ENCODE measurements at places on chromosomes 4 and X. TPM values are rescaled to one million over a fixed set of nuclear protein-coding genes. Genes with fewer than 3 reads are reported as not detected.

DNA sequence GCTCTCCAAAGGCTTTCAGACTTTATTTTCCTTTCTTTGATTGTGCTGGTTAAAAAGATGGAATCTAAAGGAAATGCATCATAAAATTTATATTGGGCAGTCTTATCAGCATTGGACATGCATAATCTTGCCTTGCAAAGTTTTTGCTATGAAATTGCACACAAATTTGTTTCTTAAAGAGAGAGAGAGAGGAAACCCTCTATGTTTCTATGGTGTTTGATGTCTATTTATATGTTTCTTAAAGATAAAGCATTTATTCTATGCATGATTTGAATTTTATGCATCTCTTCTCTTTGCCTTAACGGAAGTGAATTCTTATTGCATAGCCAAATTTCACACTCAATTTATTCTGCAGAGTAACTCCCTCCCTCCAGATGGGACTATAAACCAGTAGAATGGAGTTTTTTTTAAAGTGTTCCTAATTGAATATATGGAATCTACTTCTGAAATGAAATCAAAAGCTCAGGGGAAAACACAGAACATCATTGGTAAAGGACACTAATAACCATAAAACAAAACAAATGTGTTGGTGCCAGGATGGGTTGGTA lies 83.5 kb upstream of the PPARGC1A start:
- ATAC-seq: peak; percentile 52

DNA sequence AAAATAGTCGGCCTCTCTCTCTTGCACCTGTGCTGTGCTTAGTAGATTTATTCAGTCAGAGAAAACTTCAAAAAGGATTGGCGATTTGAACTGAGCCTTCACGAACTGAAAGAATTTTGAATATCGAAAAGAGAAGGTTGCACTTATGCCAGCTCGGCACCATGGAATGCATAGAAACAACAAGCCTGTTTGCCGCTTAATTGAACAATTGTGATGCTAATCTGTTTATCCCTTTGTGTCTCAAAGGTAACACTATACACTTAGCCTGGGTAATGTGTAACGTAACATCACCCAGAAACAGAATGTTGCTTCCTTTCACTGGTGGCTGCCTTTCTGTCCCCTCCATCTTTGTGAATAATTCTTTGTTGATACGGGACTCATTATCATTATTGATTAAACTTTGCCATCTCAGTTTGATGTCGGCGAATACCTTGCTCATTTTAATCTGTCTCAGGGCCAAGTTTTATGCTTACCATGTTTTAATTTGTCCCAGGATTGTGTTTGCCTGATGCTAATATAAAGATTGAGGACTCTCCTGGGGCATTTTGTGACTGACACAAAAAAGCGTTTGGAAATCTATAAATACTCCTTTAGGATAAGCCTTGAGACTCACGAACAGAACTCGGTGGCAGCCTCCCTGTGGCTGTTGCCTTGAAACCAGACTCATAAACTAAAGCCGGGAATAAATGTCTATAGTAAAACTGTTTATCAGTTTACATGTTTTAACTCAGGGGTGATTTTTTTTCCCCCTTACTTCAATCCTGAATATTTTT lies 400.5 kb downstream of the RAPGEF2 start:
- peak; percentile 39 for ATAC-seq

GRCh38 chrX:129510331-129510730 lies 13.0 kb downstream of the SMARCA1 start:
- ATAC-seq: no peak

DNA sequence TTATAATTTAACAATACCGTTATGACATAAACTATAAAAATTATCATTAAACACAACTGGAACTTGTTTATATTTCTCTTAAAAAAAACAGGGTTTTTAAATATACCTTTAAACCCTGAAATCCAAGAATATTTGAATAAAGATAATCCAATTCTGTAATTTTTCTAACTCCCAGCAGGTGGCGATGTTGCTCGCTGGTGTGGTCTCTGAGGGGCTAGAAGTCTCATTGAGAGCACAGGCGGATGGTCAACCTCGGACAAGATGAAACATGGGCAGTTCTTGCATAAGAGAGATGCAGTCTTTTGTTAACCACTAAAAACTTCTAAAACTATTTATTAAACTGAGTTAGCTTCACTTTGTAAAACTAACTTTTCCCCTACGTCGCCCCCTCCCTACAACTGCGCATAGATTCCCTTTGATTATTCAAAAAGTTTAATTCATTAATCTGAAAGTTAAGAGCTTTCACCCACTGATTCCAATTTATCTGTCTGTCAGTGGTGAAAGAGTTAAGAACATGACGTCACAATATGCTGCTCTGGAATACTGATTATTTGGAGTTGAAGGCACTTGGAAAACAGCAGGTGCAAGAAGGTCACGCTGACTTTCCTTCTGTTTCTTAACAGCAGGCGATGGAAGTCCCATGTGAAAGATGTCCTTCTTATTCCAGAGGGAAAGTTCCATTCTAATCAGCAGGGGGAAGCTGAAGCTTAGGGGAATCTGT lies 29.5 kb downstream of the DMP1 start:
- peak; percentile 59 for ATAC-seq

DNA sequence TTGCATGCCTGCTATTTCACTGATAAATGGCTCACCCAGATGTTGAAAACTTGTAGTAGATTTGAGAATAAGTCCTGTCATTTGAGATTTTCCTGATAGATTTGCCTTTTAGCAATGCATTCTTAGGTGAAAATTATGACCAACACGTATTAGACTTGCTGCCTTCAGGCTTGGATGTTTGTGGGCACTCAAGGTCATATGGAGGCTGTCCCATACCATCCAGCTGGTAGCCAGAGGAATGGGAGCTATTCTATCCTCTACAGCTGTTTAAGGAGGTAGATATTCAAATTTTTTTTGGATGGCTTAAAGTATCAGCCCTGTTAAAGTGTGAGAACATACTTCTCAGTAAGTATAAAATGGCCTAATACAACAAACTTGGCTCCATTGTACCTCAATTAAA lies 34.7 kb downstream of the RTL3 start:
- ATAC-seq: no peak

DNA sequence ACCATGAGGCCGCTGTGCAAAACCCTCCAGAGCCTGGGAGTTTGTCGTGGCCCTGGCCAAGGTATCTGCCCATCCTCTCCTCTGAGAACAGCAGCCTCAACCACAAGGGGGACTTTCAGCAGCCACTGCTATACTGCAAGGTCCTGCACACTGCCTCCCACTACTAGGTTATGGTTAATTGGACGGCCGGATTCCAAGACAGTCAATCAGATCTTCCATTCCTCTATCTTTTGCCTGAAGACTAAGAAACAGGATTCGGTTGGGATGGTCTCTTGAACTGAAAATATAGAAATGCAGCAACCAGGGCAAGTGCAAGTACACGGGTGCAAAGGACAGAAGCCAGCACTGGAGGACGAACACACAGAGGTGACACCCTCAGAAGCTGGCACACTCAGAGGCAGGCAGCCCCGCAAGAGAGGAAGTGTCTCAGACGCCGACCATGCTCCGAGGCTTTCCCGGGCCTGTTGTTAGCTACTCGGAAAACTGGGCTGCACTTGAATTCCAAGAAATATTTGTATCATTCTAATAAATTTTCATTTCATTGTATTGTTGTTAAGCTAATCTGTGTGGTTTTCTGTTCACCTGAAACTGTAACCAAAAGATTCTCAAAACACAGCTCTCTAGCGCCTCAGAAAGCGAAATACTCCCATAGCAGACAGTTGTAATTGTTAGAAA lies 63.3 kb downstream of the AFAP1 start:
- peak; percentile 51 for ATAC-seq

- no peak for ATAC-seq
Observed at GRCh38 chr4:83768146-83768545, 232.2 kb downstream of the GPAT3 start.

DNA sequence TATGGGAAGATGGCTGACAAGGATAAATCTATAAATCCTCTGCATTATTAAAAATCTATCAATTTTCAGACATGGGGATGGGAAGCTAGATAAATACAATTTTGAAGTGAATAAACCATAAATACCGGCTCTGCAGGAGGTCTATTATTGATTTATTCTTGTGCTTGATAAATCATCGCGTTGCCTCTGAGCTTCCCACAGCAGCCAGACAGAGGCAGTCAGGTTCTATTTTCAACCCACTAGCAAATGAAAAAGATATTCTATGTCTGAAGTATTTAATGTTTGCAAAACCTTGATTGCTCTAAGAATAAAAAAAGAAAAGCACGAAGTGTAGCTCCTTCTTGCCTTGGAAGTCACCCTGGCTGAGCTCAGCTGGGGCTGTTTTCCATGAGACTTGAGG lies 216.2 kb downstream of the DHRSX start:
- ATAC-seq: no peak

- no peak for ATAC-seq
Observed at GRCh38 chrX:99142745-99143144, 1267.3 kb downstream of the PCDH19 start.

- no peak for ATAC-seq
Observed at GRCh38 chr4:38822748-38823303, 18.2 kb upstream of the TLR1 start.

DNA sequence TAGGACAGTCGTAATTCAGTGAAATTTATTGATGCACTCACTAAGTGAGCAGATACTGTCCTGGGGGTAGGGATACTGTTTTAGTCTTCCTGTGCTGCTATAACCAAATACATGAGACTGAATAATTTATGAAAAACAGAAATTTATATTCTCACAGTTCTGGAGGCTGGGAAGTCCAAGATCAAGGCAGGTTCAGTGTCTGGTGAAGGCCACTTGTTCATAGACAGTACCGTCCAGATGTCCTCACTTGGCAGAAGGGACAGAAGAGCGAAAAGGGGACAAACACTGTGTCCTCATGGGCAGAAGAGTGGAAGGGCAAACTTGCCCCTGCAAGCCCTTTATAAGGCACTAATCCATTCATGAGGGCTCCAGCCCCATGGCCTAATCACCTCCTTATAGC lies 45.6 kb downstream of the PGRMC2 start:
- no peak for ATAC-seq

DNA sequence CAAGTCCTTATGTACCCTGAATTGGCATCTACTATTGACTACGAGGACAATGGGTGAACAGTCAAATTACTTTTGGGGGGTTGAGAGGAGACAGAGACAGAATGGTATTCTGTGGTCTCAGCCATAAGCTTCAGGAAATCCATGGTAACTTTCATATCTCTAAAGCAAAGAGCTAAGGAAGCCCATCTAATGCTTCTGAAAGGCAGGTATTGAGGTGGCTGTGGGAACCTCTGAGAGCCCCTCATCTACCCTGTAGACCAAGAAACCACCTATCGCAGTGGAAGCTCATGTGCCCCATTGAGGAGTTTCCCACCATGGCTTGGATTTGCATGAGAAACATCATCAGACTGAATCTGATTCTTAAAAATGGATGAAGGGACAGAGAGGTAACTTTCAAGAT lies 23.1 kb upstream of the BMP2K start:
- no peak for ATAC-seq

GRCh38 chr4:140186651-140187315 lies 32.8 kb upstream of the MAML3 start:
- peak; percentile 12 for ATAC-seq

DNA sequence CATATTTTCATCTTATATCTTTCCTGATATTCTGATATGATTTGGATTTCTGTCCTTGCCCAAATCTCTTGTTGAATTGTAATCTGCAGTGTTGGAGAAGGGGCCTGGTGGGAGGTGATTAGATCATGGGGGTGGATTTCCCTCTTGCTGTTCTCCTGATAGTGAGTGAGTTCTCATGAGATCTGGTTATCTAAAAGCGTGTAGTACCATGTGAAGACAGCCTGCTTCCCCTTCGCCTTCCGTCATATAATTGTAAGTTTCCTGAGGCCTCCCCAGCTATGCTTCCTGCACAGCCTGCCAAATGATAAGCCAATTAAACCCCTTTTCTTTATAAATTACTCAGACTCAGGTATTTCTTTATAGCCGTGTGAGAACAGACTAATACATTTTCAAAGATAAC lies 77.2 kb downstream of the ANKRD50 start:
- ATAC-seq: no peak

DNA sequence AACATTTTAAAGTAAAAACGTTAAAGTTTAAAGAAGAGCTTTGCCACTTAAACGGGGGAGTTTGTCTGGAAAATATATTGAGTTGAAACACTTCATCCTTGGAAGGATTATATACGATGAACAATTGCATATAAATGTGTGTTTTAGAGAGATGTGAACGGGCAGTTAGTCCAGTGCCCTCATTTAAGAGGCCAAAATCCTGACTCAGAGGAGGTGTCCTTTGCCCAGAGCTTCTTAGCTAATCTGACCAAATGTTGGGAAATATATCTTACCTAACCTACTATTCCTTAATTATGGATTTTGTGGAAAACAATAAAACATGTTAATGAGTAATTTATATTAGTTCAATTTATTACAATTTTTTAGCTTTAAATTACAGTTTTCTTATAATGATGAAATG lies 327.2 kb upstream of the DIPK2B start:
- ATAC-seq: no peak

The CXCL6 gene
- not detected for total RNA-seq

The STOX2 gene
- 26.6 TPM for total RNA-seq

The ADH7 gene
- not detected for total RNA-seq

The ASB12 gene
- total RNA-seq: 0.54 TPM

The RCHY1 gene
- total RNA-seq: 22.0 TPM

The FIP1L1 gene
- total RNA-seq: 78.1 TPM

The CFAP99 gene
- total RNA-seq: 1.1 TPM

Data from motor neuron (in vitro differentiated cells).